ENCODE measurements at places on chromosomes 6 and 20.

- DNase-seq, result no peak
Observed at GRCh38 chr6:64815718-64816117, 891.3 kb downstream of the EYS start.

GRCh38 chr6:18424201-18424600, 37.1 kb downstream of the RNF144B start:
- no peak for DNase-seq

GRCh38 chr20:23937303-23938117, 51.1 kb downstream of the GGTLC1 start:
- no peak for DNase-seq

DNA sequence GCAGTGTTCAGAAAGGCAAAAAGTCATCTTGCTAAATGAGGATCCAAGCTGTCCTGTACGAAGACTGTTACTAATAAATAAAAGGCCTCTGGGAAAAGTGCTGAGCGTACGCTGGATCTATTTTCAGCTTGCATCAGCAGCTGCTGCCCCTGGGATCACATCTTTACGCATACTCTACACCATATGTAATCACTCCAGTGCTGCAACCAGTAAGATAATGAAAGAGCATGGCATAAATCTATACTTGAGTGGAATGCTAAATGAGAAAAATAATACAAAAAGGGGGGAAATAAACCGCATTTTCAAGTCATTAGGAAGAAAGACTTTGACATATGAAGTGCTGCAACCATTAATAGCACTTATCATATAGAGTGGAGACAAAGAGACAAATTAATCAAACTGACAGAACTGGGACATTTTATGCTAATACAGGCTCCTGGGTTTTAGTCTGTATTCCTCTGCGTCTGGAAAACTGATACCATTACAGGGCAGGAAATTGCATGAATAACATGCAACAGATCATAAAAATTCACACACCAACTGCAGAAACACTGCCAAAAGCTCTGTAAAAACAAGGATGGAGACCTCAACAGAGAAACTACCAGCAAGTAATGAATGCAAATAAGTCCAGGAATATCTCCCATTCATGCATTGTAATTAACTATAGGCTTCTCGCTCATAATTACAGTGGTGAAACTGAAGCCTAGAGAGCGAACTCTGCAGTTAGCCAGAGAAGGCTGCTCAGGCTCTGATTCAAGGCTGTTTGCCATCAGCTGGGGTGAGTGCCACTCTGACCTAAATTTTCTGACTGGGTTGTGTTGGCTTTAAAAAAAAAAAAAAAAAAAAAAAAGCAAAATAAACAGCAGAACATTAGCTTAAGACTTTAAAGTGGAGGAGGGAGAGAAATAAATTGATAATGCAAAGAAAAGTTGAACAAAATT, 83.8 kb downstream of the GJA10 start:
- DNase-seq, result no peak

GRCh38 chr6:75863001-75863400, 114.0 kb downstream of the MYO6 start:
- DNase-seq, result no peak

DNA sequence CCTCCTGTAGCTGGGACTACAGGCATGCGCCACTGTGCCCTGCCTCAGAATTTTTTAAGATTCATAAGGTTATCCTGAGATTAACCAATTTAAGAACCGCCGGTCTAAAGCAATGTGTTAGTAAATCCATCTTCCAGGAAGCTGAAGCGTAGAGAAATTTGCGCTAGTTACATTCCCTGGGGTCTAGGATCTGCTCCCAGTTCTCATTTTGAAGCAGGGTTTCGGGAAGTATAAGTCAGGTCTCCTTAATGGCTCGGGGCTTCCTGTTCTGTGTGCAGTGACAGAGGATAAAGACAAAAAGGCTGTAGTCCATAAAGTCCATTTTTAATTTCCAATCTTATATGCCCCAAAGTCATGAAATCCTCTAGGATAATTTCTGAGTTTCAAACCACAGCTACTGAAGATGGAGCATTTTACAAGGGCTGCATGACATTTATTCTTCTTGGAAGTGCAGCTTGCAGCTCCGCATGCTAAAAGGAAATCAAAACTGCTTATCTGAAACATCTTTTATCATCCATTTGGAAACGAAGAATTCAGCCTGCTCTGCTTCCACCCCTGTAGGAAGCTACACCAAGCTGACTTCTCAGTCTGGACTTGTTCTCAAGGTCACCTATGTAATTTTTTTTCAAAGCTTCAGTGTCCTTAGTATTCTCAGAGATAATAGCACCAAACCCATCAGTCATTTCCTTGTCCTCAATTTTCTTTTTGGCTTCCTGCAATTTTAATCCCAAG, 326.1 kb downstream of the PRL start:
- no peak for DNase-seq

DNA sequence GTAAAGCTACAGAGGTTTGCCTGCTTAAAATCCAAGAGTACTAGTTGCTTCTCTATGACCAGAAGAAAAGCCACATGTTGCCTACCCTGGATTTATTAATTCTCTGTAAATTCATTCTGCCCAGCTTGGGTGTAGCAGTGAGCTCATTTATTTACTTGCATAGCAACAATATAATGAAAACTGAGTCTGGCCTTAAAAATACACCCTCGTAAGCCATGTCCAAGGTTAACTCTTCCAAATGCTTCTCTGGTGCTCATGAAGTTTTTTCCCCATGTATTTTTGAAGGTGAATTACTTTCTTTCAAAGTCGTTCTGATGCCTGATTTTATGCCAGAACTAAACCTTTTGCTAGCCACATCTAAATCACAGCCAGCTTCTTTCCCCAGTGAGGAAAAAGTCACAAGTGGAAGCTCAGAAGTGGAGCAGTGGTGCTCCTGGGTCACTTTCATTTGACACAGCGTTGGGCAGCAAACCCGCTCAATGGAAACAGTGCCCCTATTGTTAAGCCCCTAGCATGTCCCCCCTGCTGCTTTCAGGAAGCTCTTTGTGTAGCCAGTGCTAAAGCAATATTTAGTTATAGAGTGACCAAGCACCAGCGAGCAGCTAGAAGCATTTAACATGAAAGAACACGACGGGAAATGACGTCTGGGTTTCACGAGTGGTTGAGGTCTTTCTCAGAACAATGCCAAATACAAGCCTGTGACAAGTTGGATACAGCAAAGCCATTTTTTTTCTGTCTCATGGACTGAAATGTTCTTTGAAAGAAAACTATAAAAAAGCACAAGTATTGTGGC, 29.8 kb downstream of the NEDD9 start:
- no peak for DNase-seq

DNA sequence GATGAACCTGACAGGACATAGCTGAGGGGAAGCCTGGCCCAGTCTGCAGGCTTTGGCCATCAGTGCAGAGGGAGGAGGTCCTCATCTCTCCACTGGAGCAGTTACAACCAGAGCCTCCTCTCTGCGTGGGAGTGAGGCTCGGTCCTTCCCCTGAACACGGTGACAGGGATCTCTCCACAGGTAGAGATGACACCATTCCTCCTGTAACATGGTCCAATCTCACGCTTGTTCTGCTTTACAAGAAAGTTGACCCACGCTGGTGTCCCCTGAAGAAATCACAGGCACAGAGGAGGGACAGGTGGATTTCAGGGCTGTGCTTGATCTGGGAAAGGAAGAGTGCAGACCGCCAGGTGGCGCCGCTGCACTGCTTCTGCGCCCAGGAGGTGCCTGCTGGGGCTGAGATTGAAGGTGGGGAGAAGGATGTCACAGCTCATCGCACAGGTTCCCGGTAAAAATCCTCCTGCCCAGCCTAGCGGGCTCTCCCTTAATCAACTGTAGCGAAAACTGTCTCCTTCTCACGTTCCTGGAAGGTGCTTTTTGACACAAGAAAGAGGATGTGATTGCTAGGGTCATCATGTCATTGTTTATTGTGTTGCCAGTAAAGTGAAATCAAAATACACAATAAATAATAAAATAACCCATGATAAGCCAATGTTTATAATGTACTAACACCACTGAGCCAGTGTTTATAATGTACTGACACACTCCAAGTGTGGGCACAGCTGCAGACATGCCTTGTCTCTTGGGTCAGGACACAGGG, 20.4 kb downstream of the HLA-G start:
- no peak for DNase-seq

GRCh38 chr6:128641703-128642102, 121.3 kb upstream of the PTPRK start:
- no peak for DNase-seq

DNA sequence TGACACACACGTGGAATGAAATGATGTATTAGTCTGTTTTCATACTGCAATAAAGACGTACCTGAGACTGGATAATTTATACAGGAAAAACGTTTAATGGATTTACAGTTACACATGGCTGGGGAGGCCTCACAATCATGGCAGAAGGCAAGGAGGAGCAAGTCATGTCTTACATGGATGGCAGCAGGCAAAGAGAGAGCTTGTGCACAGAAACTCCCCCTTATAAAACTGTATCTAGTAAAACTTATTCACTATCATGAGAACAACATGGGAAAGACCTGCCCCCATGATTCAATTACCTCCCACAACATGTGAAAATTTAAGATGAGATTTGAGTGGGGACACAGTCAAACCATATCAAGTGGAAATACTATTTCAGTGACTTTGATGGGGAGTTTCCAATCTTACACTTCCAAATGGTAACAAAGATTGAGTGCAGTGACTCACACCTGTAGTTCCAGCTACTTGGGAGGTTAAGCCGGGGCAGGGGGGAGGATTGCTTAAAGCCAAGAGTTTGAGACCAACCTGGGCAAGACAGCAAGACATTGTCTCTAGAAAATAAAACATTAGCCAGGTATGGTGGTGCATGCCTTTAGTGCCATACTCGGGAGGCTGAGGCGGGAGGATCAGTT, 8.2 kb upstream of the LY86 start:
- no peak for DNase-seq

- DNase-seq, result no peak
Observed at GRCh38 chr20:42338294-42339201, 720.4 kb upstream of the CHD6 start.

DNA sequence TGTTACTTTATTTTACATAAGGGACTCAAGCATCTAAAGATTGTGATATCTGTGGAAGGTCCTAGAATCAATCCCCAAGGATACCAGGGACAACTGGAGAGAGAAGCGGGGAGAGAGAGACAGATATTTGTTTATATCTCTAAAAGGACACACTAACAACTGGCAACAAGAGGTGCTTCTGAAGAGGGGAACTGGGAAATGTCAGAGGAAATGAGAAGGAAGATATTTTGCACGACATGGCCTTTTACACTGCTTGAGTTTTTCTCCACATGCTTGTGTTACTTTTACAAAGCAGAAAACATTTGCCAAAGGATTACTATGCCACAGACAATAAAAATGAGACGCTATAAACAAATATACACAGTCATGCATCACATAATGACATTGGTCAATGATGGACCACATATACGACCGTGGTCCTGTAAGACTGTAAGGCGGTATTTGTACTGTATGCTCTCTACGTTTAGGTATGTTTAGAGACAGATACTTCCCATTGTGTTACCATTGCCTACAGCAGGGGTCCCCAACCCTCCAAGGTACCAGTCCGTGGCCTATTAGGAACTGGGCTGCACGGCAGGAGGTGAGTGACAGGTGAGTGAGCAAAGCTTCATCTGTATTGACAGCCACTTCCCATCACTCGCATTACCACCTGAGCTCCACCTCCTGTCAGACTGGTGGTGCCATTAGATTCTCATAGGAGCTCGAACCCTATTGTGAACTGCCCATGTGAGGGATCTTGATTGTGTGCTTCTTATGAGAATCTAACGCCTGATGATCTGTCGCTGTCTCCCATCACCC, 64.6 kb upstream of the PTPN1 start:
- DNase-seq, result no peak

GRCh38 chr6:152110886-152111820, 303.7 kb downstream of the ESR1 start:
- DNase-seq, result no peak

- DNase-seq, result no peak
Observed at GRCh38 chr20:32582659-32583580, 2.2 kb downstream of the NOL4L start.

DNA sequence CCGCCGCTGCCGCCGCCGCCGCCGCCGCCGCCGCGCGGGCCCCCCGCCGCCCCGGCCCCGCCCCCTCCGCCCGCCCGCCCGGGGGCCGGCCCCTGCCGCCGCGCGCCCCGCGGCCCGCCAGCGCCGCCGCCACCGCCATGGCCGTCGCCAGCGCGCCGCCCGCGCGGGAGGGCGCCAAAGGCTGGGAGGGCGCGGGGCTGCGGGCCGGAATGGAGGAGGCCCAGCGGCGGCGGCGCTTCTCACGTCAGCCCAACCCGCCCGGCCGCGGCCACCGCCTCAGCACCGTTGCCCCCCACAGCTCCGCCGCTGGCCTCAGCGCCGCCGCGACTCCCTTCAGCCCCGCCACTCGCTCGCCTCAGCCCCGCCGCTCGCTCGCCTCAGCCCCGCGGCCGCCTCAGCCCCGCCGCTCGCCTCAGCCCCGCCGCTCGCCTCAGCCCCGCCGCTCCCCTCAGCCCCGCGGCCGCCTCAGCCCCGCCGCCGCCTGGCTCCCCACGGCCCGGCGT, 258 bp downstream of the PHF10 start:
- no peak for DNase-seq

DNA sequence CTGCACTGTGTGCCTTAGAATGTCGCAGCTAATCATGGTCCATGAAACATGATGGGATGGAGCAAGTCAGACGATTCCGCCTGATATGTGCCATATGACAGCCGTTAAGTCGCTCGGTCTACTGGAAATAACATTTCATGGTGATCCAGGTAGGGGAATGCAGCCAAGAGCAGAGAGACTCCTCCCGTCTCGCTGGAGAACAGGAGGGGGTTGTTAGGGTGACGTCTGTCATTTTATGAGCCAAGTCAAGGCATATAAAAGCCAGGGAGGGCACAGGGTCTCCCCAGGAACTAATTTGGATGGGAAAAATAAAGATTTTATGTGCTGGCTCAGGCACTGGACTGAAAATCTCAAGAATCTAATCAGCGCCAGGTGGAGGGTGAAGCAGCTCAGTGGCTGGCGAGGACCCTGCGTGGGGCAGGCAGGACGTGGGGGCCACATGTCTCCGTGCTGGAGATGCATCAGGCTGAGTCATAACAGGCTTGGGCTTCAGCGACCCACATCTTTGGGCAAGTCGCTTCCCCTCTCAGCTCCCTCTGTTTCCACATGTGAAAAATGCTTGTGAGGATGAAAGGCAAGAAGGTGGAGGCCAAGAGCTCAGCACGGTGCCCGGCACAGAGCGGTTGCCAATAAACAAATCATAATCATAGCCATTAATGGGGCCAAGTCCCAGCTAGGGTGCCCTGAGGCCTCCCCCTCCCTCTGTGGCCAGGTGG, 234.6 kb downstream of the ANKRD60 start:
- no peak for DNase-seq

DNA sequence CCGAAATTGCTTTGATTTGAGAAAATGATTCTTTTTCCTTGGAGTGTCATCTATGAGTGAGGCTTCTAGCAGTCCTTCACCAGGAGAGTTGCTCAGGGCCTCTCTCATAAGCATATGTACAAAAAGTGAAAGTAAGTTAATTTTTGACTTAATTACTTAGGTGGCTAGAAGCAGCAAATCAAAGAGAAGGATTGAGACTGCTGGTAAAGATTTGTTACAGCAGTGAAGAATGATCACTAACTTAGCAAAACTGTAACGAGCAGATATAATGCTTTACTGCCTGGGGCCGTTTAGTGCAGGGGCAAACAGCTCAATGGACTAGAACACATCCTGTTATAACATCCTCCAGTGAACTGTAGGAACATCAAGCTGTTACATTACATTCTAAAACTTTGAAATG, 167.8 kb upstream of the RIPOR2 start:
- no peak for DNase-seq

- DNase-seq, result no peak
Observed at GRCh38 chr20:48875233-48875913, 46.1 kb upstream of the ARFGEF2 start.

Measured in esophagus squamous epithelium (tissue), 5 donors.